ENCODE measurements at places on chromosomes 16 and 17.

DNA sequence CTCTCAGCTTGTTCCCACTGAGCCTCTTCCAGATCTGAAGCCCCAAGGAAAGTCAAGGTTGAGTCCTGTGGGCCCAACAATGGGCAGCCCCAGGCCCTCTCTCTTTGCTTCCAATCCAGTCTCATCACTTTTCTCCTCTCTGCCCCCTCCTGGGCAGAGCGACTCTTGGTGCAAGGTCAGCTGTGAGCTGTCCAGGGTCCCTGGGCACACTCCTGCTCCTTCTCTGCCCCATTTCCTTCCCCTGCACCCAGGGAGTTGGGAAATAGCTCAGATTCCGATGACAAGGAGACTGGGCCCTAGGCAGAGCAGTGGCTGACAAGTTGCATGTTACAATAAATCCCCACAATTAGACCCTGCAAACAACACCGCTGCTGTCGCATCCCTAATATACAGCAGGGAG, 16.1 kb upstream of the CRHR1 start:
- DNase-seq = no peak

- peak; percentile 28 for DNase-seq
Observed at GRCh38 chr17:43766413-43767052, 7.9 kb upstream of the SOST start.

GRCh38 chr17:47952171-47953021, 5.3 kb downstream of the PRR15L start:
- no peak for DNase-seq

- no peak for DNase-seq
Observed at GRCh38 chr16:74034862-74035261, 261.8 kb upstream of the PSMD7 start.

GRCh38 chr17:8188263-8188839, 1.6 kb downstream of the BORCS6 start:
- DNase-seq = no peak

GRCh38 chr16:73553941-73554660, 506.2 kb upstream of the ZFHX3 start:
- DNase-seq = no peak

GRCh38 chr16:22786691-22787090, 27.3 kb upstream of the HS3ST2 start:
- DNase-seq = no peak

DNA sequence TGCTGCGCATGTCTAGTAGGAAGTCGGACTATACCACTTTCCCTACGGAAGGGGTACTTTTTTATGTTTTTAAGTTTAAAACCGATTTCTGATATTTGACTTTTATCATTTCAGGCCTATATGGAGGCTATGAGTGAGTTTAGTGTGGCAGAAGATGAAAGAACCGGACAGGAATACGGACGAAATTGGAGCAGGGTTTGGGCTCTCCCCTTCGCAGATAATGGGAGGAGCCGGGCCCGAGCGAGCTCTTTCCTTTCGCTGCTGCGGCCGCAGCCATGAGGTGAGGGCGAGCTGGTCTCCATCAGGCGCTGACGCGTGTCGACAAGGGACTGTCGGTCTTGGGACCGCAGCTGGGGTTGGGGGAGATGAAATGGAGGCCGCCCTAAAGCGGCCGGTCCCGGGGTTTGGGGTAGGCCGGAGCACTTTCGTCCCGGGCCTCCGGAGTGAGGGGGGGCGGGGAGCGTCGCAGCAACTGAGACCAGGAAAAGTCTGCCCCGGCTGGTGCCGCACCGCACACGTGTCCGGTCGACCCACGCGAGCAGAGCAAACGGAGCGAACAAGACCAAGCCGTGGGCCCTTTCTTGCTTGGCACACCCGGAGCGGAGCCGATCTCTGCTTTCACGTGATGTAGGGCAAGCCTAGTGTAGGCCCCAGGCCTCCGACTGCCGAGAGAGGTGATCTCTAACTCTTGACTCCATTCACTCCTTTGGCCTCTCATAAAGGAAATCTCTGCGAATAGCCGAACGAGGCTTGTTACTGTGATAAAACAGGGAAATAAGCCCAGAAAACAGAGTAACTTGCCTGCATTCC, at the start of gene RPL19:
Gene RPL19, plus strand, starts transcription at position 214 of the 810 bp plus-strand sequence. Its CDS starts 62 bp downstream, at position 276.
- DNase-seq = no peak

DNA sequence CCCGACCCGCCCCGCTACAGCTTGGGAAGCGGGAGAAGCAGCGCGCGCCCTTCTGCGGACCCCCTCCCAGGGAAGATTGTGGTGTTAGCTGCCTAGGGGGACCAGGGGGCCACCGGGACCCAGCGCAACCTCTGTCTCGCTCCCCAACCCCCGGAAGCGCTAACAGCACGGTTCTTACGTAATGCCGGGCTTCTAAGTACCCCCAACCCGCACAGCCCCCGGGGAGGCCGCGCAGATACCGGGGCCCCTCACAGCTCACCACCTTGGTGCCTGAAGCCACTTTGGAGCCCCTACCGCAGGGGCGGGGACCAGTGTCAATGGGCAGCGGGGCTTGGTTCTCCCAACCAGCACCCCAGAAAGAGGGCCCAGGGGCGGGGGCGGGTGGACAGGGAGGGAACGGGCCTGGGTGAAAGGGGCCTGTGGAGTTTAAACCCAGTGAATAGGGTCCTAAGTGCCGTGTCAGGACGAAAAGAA, 348 bp downstream of the MPP2 start:
- DNase-seq = peak; percentile 11

DNA sequence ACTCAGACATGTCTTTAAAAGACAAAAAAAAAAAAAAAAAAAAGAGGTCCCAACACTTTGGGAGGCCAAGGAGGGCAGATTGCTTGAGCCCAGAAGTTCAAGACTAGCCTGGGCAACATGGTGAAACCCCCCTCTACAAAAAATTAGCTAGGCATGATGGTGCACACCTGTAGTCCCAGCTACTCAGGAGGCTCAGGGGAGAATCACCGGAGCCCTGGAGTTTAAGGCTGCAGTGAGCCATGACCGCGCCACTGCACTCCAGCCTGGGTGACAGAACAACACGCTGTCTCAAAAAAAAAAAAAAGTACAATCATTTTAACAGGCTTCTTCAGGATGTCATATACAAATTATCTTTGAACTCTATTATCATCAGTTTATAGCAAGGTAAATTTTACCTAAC, 22.0 kb downstream of the C16orf87 start:
- no peak for DNase-seq

DNA sequence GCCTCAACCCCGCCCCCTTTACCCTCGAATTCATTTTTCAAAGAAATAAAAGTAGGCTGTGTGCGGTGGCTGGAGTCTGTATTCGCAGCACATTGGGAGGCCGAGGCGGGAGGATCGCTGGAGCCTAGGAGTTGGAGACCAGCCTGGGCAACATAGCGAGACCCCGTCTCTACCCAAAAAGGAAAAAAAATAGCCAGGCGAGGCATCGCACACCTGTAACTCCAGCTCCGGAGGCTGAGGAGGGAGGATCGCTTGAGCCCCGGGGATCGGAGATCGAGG, 671 bp upstream of the TOP2A start:
- DNase-seq = no peak

- no peak for DNase-seq
Observed at GRCh38 chr16:88922114-88922825, 54.7 kb downstream of the CBFA2T3 start.

GRCh38 chr16:56975714-56976113, 13.6 kb upstream of the NLRC5 start:
- no peak for DNase-seq

GRCh38 chr17:385178-385835, 32.7 kb upstream of the RPH3AL start:
- peak; percentile 21 for DNase-seq

GRCh38 chr17:39750131-39751015, 12.6 kb downstream of the GRB7 start:
- no peak for DNase-seq

GRCh38 chr17:71287071-71287823, 833.6 kb upstream of the SOX9 start:
- no peak for DNase-seq

DNA sequence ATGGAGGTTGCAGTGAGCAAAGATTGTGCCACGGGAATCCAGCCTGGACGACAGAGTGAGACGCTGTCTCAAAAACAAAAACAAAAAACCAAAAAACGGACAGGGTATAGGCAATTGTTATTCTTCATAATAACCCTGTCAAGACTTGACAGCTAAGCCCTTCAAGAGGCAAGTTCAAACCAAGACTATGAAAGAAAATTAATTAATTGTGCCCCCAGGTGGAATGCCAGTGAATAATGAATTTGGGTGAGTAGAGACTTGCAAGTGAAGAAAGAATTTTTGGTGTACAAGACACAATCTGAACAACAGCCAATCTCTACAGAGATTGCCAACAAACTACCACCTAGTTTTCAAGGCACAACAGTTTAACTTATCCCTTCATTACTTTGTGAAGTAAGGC, 6.3 kb downstream of the RFWD3 start:
- no peak for DNase-seq

DNA sequence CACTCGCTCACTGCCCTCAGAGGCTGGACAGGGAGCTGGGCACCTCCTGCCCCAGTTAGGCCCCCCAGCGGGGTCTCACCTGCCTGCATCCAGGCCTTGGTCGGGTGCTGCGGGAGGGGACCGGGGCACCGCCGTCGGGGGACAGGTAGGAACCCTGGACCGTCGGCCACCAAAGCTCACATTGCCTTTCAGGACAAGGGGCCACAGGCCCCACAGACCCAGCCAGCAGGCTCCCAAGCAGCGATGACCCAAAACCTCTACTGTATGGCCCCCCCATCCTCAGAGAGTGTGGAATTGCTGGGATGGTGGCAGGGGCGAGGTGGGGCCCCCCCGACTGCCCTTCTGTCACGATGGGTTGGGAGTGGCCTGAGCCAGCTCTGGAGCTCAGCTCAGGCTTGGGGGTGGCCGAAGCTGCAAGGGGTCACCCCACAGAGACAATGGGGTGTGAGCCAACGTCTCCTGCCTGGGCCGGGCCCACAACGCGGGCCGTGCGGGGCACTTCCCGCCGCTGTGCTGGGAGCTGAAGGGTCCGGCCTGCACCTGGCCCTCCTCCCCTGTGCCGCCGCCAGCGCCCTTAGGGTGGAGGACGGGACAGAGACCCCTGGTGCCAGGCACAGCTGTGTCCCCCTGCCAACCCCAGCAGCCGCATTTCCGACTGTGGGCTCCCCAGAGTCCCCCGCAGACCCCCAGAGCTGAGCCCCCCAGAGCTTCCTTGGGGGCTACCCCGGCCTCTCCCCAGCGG, 498 bp downstream of the IGFALS start:
- no peak for DNase-seq

DNA sequence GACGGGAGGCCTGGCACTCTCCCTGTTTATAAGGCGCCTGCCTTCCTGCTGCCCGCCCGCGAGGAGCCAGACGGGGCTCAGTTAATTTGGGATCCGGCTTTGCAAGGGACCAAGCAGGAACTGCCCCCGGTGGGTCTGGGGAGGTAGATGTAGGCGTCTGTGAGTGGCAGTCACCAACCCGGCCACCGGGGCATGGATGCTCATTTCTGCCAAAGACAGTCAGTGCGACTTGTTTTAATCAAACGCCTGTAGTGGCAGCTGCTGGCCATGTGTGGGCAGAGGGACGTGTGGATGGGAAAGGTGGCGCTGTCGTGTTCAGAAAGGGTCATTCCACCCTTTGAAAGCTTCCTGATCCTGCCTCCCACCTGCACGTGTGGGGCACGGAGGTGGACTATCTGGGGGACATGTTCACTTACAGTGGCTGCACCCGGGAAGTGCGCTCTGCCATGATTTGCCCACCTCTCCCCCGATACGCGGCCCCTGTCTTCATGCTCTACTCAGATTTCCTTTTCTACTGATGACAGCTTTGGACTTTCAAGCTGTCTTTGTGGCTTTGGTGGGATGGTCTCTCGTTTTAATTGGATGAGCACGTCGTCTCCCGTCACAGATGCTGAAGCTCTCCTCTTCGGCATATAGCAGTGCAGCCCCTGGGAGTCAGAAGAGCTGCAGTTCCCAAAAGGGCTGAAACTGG, 60.3 kb upstream of the CIBAR2 start:
- no peak for DNase-seq

DNA sequence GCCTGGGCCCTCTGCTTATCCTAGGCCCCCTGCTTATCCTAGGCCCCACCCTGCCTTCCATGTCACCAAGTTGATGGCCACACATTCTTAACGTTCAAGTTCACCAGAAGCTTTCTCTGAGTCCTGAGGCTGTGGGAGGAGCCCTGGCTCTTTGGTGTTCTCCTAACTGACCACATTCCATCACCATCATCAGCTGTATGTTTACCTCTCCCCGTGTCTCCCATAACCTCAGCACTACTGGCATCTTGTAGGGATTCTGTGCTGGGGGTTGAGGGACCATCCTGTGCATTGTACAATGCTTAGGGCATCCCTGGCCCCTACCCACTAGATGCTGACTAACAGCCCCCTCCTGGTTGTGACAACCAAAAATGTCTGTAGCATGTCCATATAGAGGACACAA, 99.3 kb downstream of the NDE1 start:
- DNase-seq = no peak

DNA sequence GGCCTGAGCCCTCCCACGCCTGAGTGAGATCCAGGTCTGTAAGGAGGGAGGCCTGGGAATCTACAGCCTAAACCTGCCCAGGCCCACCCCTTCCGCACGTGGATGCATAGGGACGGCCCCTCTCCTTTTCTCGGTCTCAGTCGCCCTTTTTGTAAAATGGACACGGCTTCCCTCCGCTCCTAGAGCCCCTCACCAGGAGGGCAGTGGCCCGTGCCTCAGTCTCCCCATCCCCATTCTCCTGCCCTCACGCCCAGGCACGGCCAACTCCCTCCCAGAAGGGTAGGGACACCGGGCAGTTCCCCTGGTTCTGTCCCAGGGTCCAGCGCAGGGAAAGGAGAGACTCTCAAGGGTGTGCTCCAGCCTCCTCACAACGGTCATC, 48.1 kb downstream of the WNT3 start:
- DNase-seq = no peak

GRCh38 chr16:50925758-50926357, 184.0 kb downstream of the CYLD start:
- DNase-seq = no peak

Measured in CD4-positive, alpha-beta T cell treated with Interferon alpha-2 for 1 hour (primary cell).